ENCODE measurements at places on chromosomes 12 and 14.

GRCh38 chr14:103867523-103867953 is 20.2 kb upstream of the PPP1R13B start:
- no peak for DNase-seq

DNA sequence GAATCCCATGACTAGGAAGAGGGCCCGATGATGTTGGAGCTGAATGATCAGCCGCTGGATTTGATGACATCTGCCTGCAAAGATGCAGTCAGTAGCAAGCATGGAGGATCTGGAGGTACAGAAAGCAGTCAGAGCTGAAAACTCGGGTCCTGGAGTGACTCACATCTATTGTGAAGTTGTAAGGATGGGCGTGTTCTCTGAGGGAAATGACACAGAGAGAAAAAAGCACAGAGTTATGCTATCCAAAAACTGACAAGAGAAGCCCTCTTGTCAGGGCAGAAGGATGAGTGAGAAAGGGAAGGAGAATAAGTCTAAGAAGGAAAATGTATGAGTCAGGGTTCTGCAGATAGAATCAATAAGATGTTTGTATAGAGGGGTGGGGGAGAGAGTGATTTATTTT is 380.4 kb upstream of the CCDC196 start:
- no peak for DNase-seq

DNA sequence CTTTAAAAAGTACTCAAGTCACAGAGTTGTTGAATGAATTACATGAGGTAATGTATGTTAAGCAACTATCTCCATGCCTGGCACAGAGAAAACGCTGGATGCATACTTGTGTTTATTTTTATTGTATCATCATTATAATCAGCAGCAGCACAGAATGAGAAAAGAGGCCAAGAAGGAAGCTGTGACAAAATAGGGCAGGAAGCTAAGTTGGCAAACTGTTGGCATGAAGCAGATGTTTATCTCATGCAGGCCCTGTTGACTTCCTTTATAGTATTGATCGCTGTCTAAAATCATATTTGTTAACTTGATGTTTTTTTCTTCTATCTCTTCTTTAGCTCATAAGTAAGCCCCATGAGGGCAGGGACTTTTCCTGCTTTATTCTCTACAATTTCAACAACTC is 466.6 kb downstream of the TRHDE start:
- DNase-seq: no peak

GRCh38 chr12:72546106-72546505 is 273.9 kb downstream of the TRHDE start:
- no peak for DNase-seq

DNA sequence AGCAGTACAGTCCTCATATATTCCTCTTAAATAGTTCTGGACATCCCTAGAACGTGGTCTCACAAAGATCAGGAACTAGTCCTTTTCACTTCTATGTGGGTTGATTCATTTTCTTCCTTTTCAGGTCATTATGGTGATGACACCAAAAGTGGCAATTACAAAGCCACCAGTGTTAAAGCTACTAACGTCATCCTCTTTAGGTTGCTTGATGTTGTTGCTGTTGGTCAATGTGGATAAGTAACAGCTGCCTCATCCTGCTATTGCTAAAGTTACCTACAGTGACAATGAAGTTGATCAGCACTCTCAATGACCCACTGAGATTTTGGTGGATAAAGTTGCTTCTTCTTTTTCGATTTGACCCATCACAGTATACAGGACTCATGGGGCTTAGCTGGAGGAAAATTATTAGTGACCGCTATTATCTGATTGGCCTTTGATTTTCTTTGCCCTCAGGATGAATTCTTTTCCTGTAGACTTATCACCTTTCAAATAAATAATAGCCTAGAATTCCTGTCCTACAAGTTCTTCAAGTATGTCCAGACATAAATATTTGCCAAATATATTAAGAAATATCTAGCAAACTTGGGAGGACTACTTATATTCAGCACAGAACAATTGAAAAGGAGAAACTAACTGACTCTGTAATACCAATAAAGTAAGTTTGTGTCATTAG is 54.0 kb upstream of the ATP2B1 start:
- DNase-seq: no peak

GRCh38 chr12:20351406-20351805 is 16.9 kb upstream of the PDE3A start:
- DNase-seq: no peak

- DNase-seq: peak; percentile 74
These were observed 19.0 kb upstream of the RNASE12 start for GRCh38 chr14:20610002-20610765.

DNA sequence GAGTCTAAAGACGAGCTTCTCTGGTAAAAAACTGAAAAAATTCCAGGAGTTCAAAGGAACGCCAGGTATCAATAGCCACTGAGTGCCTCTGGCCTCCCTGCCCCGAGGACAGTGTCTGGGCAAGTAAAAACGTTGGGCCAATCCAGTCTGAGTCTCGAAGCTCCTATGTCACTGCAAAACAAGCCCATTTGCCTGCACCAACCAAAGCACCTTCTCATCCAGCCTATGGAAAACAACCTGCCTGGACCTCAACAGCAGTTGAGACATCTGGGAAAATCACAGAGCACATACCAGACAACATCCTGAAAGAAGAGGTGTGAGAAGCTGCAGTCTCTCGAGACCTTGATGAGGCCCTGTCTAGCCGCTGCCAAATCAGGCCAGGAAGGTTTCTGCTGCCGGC is 56.6 kb downstream of the RNF34 start:
- DNase-seq: no peak

GRCh38 chr14:93023802-93024434 is 91.8 kb downstream of the ITPK1 start:
- DNase-seq: no peak

GRCh38 chr14:55438066-55438683 is 2.2 kb downstream of the TBPL2 start:
- peak; percentile 34 for DNase-seq

All from hematopoietic multipotent progenitor cell treated with erythropoietin and hydrocortisone succinate and interleukin-3 and kit ligand, for 15 days (in vitro differentiated cells).